ENCODE measurements at places on chromosomes 16 and 17.

- DNase-seq, result no peak
Observed at GRCh38 chr17:13643180-13643579, 41.5 kb upstream of the HS3ST3A1 start.

DNA sequence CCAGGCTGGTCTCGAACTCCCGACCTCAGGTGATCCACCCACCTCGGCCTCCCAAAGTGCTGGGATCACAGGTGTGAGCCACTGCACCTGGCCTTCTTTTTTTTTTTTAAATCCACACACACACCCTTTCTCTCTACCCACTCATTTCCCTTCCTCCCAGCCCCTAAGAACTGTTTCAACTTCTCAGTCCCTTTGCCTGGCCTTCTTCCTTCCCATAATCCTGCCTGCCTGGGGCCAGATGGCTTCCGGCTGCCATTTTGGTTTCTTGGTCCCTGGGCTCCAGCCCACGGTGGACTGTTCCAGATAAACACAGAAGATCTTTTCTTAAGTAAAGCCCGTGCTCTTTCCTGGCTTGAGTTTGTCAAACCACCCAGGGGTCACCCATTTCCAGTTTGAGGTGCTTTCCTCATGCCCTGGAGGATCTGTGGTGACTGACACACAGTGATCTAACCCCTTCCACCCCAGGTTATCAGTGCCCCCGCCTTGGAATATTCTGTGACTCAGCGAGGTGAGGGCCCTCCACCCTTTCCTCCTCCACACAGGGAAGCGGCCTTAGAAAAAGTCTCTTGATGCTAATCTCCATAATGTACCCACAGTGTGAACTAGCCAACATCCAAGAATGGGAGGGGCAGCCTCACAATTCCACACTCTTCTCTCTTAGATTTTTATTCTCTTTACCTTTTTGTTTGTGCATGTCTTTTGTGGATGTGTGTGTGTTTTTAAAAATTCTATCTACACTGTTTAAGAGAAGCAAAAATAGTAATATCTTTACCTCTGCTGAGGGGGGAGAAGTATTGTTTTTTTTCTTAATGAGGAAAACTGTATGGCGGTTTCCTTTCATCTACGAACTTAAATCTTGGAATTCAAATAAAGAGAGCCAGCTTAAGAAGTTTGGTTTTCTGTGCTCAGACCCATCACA is 60.0 kb downstream of the CRISPLD2 start:
- DNase-seq, result no peak

DNA sequence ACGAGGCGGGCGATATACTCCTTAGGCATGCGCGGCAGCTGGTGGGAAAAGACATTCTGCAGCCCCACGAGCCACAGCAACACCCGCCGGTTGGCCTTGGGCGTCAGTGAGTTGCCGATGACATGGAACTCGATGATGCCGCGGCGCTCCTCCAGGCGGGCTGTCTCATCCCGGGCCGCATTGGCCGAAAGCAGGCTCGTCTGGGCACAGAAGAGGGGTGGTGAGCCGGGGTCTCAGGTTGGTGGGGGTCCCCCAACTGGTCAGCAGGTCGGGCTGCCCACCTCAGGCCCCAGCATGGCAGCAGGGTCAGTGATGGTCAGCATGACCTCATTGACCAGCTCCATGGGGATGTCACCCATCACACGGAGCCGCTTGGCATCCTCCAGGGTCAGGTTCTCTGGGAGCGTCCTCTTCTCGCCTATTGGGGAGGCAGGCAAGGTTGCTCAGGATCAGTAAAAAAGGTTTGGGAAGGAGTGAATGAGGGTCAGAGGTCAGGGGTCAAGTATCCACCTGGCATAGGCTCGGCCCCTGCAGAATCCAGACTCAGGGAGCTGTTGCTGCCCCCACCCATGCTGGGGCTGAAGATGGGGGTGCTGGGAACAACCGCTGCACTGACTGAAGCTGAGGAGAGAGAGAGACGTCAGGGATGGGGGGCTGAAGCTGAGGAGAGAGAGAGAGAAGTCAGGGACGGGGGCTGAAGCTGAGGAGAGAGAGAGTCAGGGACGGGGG is 3.6 kb downstream of the KAT2A start:
- no peak for DNase-seq

DNA sequence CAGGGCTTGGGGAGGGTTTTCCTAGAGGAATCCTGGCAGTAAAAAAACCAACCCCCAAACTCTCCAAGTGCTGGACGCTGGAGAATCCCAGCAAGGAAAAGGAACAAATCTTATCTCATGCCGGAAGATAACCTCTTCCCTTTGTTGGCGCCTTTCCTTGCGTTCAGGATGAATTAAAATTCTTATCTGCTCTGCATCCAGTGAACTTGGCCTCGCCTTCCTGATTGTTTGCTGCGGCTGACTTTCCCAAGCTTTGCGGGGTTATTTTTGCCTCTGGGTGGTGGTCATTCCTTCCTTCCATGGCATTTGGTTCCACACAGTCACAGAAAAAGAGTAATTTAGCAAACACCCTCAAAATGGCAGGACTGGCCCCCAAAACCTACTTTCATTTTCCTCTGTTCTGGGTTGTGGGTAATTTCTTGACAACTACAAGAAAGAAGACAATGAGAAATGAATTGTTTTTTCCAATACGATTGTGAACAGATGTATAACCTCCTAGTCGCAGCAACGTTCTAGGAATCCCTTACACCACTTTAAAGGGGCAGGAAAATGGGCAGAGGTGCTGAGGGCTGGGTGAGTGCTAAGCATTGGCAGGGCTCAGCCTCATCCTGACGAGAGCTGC is 77.8 kb downstream of the MRC2 start:
- DNase-seq, result no peak

GRCh38 chr16:67039260-67040020 is 10.5 kb downstream of the CBFB start:
- DNase-seq, result no peak

- DNase-seq, result no peak
Observed at GRCh38 chr16:26457095-26457494, 609.6 kb upstream of the C16orf82 start.

DNA sequence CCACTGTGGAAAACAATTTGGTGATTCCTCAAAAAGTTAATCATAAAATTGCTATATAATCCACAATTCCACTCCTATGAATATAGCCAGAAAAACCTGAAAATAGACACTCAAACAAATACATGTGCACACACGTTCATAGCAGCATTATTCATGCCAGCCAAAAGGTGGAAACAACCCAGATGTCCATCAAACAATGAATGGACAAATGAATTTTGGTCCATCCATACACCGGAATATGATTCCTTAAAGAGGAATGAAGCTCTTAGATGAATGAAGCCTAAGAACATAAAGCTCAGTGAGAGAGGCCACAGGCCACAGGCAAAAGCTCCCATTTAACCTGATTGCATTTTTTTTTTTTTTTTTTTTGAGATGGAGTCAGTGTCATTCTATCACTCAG is 114.6 kb upstream of the TNRC6C start:
- DNase-seq, result no peak

DNA sequence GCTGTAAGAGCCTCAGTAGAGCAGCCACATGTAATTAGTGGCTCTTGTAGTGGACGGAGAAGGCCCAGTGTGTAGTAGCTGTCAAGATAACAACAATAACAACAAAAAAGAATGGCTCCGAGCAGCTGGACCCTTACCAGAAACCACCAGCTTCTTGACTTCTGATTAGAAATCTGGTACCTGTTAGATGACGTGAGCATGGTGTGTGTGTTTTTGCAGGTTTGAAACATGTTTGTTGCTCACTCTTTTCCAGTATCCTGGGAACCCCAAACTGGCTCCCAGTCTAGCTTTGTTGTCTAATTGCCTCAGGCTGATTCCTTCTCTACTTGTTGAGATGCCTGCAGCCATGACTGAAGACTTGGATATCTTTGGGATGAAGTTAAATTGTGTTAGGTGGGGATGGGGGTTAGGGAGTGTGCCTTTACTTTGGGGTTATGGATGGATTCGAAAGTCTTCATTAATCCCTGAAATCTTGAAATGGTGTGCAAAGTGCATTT is 21.0 kb downstream of the IGF2BP1 start:
- no peak for DNase-seq

DNA sequence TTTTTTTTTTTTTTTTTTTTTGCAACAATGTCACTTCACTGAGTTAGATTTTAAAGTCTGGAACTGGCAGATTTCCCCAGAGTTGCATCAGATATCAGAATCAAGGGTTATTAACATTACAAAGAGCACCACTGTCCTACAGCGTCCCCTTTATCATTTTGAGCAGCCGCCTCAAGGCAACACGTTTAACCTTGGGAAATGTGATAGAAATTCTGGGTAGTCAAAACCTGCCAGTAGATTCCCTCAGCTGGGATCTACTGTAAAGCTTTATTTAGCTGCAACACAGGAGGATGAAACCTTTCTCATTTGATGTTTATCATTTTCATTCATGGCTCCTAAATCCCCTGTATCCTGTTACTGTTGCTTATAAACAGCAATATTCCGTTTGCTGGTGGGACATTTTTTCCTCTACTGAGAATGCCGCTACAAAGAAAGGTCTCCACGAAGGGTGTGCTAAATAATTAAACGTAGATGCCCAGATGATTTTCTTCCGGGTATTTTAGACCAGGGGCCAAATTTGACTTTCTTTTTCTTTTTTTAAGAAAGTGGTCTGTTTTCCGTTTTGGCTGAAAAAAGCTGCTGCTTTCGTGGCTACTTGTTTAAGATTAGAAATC is 436.1 kb upstream of the GOT2 start:
- DNase-seq, result no peak

- no peak for DNase-seq
Observed at GRCh38 chr16:77912617-77913016, 109.7 kb upstream of the CLEC3A start.

- no peak for DNase-seq
Observed at GRCh38 chr17:50557630-50558029, 2.9 kb upstream of the CACNA1G start.

- DNase-seq, result no peak
Observed at GRCh38 chr16:8675183-8676159, 1.1 kb downstream of the ABAT start.

- DNase-seq, result no peak
Observed at GRCh38 chr16:76800196-76800595, 390.8 kb upstream of the MON1B start.

GRCh38 chr17:50834429-50835300 is 721 bp upstream of the WFIKKN2 start:
- DNase-seq, result peak; percentile 52

DNA sequence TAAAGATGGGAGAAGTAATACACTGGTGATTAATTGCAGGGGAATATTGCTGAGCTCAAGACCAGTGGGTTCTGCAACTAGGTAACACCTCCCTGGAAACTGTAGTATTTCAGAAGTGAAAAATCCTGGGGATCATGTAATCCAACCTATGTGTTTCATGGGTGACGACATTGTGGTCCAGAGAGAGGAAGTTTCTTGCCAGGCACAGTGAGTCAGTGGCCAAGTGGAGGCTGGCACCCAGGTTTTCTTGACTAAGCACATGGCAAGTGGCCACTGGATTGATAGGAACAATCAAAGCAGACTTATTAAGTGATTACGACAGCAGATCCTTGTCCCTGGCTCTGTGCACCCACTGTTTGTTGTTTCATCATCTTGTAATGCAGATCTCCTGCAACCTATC is 14.6 kb upstream of the CIITA start:
- no peak for DNase-seq

DNA sequence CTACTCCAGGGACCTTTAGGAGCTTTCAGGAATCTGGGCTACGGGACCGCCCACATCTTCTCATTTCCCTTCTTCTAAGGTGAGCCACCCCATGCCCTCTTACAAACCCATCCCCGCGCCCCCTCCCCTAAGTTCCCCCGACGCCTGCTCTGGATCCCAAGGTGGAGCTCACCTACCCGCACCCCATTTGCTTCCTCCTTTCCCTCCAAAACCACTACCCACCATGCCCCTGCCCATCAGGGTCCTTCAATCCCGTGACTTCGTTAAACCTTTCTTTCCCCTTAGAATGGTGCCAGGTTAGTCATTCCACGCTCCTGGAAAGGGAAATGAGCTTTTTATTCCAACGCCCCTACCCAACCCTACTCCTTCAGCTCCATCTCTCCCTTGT is 326 bp upstream of the MTMR4 start:
- DNase-seq, result no peak

GRCh38 chr17:46194393-46195216 is 1.4 kb upstream of the KANSL1 start:
- peak; percentile 22 for DNase-seq

DNA sequence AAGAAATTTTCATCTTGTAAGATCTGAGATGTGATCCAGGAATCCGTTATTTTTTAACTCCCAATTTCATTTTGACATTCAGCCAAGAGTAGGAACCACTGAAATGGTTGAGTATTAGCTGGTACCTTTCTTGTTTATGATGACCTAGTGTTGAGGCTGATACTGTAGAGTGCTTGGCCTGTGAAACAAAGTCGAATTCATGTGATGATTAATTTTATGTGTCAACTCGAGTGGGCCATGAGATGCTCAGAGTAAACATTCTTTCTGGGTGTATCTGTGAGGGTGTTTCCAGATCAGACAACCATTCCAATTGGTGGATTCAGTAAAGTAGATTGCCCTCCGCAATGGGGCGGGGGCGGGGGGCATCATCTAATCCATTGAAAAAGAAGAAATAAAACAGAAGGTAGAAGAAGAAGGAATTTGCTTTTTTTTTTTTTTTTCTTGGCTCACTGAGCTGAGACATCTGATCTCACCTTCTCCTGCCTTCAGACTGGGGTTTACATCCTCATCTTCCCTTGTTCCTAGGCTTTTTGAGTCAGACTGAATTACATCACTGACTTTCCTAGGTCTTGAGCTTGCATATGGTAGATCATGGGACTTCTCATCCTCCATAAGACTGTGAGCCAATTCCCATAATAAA is 264.6 kb upstream of the KCNJ16 start:
- no peak for DNase-seq

DNA sequence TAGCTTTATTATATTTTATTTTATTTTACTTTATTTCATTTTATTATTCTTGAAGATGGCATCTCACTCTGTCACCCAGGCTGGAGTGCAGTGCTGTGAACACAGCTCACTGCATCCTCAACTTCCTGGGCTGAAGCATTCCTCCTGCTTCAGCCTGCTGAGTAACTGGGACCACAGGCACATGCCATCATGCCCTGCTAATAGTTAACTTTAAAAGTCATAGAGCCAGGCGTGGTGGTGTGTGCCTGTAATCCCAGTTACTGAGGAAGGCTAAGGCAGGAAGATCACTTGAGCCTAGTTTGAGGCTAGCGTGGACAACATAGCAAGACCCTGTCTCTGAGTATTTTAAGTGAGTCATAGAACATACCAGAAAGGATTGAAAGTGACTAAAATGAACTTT is 38.7 kb downstream of the ESRP2 start:
- DNase-seq, result no peak

- DNase-seq, result peak; percentile 83
Observed at GRCh38 chr16:19907161-19907992, 22.7 kb upstream of the GPRC5B start.

DNA sequence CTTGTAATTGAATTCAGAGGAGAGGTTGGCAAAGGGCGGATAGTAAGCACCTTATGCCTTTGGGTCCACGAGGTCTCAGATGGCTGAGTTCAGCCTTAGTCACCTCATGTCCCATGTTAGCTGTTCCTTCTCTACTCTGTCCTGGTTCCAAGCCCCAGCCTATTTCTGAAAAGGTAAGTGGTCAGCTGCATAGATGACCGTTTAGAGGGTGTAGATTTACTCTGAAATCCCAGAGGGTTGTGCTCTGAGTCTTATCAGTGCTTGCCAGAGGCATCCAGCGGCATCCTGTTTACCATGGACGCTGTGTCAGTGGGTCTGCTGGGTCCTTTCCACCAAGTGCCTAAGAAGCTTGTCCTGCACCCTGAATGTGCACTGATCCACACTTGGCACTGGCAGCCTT is 1.9 kb downstream of the ZNF778 start:
- DNase-seq, result no peak

- no peak for DNase-seq
Observed at GRCh38 chr17:69335058-69335457, 8.1 kb upstream of the ABCA5 start.

Data from nephron progenitor cell (in vitro differentiated cells).